ENCODE measurements at places on chromosomes 1 and 21.
A peak's percentile ranks its signal among the peaks of the same experiment; 100 is the strongest.

GRCh38 chr1:164891615-164892014, 332.6 kb downstream of the PBX1 start:
- DNase-seq: no peak

DNA sequence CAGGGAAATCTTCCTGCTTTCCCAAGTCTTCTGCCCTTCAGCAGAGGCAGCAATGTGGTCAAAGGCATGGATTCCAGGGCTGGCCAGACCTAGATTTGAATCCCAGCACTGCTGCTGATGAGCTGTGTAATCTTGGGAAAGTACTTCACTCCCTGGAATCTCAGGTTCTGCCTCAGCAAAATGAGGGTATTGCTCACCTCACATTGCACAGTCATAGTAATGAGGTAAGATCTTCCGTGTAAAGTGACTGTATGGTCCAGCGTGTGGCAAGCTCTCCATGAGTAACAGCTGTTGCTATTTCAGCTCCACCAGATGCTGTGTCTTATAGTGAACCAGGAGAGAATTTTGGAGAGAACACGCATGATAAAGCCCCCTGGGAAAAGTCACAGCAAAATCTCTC, 56.1 kb upstream of the F3 start:
- no peak for DNase-seq

GRCh38 chr21:44286086-44286715, 525 bp downstream of the AIRE start:
- no peak for DNase-seq

- DNase-seq: no peak
Measured at GRCh38 chr1:22855668-22856606, 116.7 kb downstream of the LACTBL1 start.

DNA sequence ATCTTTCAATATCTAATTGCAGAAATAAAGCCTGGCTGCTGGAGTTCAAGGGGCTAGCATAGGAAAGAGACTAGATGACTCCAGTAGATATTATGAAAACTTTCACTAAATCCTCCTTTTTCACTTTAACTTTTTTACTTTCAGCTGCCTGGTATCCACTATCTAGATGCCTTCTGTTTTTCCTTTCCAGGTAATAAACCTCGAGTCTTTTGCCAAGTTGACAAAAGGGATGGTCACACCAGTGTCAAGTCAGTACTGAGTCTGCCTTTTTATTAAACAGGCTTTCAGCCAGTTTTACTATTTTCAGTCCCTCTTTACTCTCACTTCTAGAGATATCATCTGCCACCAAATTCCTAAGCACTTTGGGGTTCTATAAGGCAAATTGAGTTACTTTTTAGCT, 195.6 kb downstream of the FGGY start:
- DNase-seq: no peak

DNA sequence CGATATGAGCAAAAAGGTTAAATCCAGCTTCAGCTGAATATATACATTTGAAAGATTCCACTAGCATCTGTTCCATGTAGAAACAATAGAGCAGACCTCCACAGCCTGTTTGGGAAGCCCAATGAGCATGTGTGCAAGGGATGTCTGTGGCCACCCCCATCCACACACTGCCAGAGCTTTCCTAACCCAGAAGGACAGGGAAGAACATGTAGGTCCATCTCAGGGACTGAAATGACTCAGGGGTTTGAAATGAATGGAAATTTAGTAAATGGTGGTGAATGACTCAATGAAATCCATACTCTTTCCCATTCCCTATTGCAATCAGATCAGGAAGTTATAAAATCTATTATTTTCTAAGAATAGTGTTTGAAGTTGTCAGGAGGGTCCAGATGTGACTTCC, 397.2 kb downstream of the DUSP10 start:
- DNase-seq: no peak

- DNase-seq: no peak
Measured at GRCh38 chr1:6392809-6393399, 663 bp downstream of the ACOT7 start.

- no peak for DNase-seq
Measured at GRCh38 chr1:117594261-117594990, 11.4 kb upstream of the TENT5C start.

DNA sequence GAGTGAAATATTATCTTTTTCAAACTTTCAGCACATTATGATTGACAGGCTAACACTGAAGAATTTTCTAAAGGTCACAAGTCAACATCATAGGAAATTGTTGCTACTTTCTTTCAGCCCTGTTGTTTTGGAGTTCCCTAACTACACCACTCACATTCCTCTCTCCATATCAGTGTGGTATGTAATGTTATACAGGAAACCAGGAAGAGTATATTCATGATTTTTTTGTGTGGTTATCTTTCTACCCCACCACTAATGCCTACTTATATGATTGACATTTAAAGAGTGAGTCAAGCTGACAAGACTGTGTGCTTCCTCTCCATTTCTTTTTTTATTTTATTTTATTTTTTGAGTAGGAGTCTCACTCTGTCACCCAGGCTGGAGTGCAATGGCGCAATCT, 47.8 kb upstream of the PRDM2 start:
- DNase-seq: no peak

DNA sequence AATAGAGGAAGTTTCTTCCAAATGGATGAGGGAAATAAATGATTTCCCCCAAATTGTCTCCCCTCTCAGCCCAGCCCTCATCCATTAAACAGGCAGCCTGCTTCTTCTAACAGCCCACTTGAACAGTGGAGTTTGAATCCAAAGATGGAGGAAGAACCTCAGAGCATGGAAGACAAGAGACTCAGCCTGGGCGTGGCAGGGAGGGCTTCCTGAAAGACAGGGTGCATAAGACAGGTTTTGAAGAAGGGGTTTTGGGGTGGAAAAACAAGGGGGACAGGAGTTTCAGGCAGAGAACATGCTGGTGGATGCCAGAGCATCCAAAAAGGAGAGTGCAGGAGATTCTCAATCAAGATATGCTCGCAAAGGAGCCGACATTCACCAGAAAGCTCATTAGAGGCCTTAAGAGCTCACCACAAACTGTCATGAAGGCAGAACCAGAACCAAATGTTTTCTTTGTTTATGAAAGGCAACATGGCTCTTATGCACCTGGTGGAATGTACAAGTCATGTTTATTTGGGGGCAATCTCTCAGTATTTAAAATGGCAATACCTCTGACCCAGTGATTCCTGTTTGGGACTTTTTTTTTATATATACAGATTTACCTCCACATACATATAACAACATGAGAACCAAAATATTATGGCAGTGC, 26.5 kb upstream of the TSPEAR start:
- no peak for DNase-seq

GRCh38 chr1:207397525-207397926, 56.6 kb upstream of the CR2 start:
- DNase-seq: no peak

- DNase-seq: no peak
Measured at GRCh38 chr1:61436016-61436415, 288.9 kb downstream of the TM2D1 start.

DNA sequence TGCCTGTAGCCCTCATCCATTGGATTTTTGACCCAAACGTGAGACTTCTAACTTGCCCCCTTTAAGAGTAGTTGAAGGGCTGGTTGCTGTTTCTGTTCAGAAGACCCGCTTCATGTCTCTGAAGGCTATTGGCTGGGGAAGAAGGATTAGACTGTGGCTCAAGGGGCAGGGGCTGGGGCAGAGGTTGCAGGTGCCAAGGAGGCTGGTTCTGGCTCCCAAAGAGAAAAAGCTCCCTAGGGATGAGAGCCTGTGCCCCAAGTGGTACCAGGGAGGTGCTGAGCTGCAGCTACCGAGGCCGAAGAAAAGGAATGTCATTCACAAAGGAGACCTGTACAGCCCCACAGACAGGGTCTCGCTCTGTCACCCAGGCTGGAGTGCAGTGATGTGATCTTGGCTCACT, 5.8 kb downstream of the WNT3A start:
- DNase-seq: no peak

DNA sequence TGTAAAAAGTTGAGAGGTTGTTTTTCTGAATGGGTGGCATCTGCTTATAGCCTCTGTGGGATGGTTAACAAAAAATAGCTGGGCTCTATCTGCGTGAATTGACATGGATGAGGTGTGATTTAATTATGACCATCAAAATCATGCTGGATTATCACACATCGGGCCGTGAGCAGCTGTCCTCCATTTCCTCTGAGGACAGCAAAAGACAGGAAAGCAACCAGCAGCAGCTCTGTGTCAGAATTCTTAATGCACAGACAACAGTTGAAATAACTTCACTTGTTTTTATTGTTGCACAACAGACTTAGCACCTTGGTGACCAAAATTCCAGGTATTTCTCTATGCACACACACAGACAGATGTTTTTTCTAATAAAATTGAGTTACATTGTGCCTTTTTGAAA, 54.5 kb upstream of the LAPTM5 start:
- no peak for DNase-seq

DNA sequence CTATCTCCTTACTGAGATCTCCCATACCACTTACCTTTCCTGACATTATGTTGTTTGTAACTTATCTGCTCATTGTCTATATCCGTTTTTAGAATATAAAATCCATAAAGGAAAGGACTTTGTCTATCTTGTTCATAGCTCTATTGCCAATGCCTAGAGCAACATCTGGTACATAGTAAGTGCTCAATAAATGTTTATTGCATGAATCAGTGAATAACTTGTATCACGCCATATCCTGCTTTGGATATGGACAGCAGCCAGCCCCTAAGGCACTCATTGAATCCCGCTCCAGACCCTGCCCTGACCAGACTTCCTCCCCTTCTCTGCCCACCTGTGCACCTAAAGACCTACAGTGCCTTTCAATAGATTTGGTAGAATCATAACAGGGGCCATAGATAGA, 298.1 kb upstream of the PLXNA2 start:
- DNase-seq: no peak

- DNase-seq: no peak
Measured at GRCh38 chr1:89721351-89721750, 88.4 kb downstream of the LRRC8C start.

GRCh38 chr1:156805766-156806511, 10.7 kb downstream of the SH2D2A start:
- DNase-seq: no peak

GRCh38 chr21:42544544-42544943, 30.9 kb downstream of the SLC37A1 start:
- DNase-seq: no peak

DNA sequence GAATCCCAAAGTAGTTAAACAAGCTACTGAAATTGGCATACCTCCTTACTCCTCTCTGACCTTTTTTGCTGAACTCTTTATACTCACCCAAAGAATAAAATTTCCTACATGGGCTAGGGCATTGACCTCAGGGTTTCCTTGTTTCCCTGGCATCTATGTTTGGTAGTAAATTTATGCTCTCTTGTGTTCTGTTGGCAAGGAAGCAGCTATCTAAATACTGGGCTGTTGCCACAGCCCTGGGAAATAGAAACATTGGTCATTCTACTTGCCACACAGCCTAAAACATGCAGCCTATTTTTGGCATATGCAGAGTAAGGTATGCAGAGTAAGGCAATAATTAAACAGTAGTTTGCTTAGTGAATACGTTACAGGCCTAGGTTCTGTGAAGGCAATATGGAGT, 351.4 kb downstream of the HLX start:
- DNase-seq: no peak

DNA sequence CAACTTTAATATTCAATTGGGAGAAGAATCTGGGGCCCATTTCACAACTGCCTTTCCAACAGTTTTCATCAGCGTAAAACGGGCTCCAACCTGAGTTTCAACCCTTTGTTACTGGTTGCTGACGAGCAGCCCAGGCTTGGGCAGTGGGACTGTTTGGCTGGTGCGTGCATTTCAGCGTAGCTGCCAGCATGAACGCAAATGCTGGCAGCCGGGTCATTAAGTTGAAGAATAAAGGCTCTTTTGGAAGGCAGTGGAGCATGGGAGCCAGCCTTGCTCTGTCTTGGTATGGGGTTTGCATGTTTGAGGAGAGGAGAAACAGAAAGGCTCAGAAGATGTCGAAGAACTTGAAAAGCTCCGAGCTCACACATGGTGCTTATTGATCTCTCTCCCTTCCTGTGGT, 40.7 kb downstream of the WDR3 start:
- no peak for DNase-seq

DNA sequence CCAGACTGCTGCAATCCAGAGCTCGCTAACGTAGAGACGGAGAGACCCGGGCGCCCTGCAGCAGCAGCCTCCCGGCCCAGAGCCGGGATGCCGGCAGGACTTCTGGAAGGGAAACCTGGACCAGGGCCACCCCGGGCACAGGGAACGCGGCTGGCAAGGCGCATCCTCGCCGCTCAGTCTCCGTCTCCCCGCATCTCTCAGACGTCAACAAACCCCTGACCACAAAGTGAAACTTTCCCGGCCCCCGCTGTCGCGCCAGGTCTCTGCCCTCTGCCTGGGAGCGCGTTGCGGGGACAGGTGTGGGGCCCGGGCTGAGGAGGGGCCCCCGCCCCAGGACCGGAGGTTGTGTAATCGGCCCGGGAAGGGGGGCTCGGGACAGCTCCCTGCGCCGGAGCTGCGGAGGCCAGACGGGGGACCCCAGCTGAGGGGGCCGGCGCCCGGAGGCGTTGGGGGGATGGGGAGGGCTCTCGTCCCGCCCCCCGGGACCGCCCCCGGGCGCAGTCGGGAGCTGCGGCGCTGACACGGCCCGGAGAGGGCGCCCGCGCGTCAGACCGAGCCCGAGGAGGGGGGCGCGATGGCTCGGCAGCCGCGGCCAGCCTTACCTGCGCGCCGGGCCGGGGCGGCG, 116.6 kb upstream of the HIVEP3 start:
- peak; percentile 40 for DNase-seq

DNA sequence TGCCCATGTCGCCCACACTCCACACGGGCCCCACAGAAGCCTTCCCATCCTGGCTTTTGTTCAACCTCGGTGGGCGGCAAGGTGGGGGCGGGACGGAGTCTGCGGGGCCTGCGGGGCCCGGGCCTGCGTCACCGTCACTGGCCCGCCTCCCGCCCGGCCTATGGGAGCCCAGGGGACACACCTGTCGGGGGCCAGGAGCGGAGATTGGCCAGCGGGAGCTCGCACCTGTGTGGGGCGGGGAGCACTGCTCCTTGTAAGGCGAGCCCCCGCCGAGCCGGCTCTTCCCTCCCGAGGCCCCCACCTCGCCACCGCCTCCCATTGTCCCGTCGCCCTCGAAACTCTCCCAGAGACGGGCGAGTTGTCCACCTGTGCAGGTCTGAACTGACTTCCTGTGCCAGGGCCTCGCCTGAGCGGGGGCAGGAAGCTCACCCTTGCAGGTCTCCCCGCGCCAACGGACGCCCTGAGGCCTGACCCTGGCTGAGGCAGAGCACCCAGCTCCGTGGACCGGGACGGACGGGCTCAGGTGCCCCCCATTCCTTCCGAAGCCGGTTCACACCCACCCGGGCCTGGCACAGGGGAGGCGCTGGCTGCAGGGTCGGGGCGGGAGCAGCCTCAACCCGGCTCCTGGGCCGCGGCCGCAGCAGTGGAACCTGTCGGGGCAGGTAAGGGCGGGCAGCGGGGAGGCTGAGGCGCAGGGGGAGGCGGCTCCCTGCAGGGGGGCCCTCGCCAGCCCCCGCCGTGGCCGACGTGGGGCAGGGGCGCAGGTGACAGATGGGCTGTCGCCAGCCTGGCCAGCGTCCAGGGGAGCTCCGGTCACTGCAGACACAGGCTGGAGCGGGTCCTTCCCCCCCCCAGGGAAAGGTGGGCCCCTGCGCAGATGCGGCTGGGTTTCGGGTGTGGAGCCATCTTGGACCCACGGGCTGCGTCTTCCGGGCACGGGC, 10.8 kb upstream of the TTLL10 start:
- no peak for DNase-seq

- DNase-seq: no peak
Measured at GRCh38 chr1:58249737-58250586, 296.6 kb downstream of the OMA1 start.
